ENCODE measurements at places on chromosomes 2 and 18.
A peak's percentile ranks its signal among the peaks of the same experiment; 100 is the strongest.

- H3K4me3 ChIP-seq = no peak overlapping the region
- DNase-seq = no peak
- H3K36me3 ChIP-seq = no peaks in the 10 kb centered on the region
- H3K27ac ChIP-seq = no peak overlapping the region
Measured at GRCh38 chr2:25362434-25363145, 20.9 kb upstream of the DNMT3A start.

- H3K27me3 ChIP-seq = no peaks in the 10 kb centered on the region
- H3K27ac ChIP-seq = no peak overlapping the region
- DNase-seq = no peak
- H3K4me3 ChIP-seq = no peak overlapping the region
- H3K36me3 ChIP-seq = no peaks in the 10 kb centered on the region
- no peaks in the 10 kb centered on the region for H3K4me1 ChIP-seq
Measured at GRCh38 chr18:69177702-69178101, 223.0 kb upstream of the DOK6 start.

GRCh38 chr2:150464270-150464669 is 23.2 kb downstream of the RND3 start:
- DNase-seq = no peak
- no peaks in the 10 kb centered on the region for H3K4me1 ChIP-seq
- no peaks in the 10 kb centered on the region for H3K36me3 ChIP-seq
- H3K27ac ChIP-seq = no peak overlapping the region
- H3K4me3 ChIP-seq = no peak overlapping the region

GRCh38 chr2:200091126-200091525 is 135.7 kb downstream of the MAIP1 start:
- peaks cover 14% of the 10 kb centered on the region for H3K4me1 ChIP-seq
- peaks cover 3% of the 10 kb centered on the region for H3K27me3 ChIP-seq
- H3K27ac ChIP-seq = no peak overlapping the region
- no peaks in the 10 kb centered on the region for H3K36me3 ChIP-seq
- DNase-seq = no peak
- H3K4me3 ChIP-seq = no peak overlapping the region

GRCh38 chr2:190219186-190219585 is 100.4 kb downstream of the HIBCH start:
- no peak overlapping the region for H3K27ac ChIP-seq
- peaks cover 17% of the 10 kb centered on the region for H3K4me1 ChIP-seq
- DNase-seq = no peak
- H3K36me3 ChIP-seq = peaks cover 13% of the 10 kb centered on the region
- no peak overlapping the region for H3K4me3 ChIP-seq

- H3K27ac ChIP-seq = no peak overlapping the region
- H3K27me3 ChIP-seq = no peaks in the 10 kb centered on the region
- peaks cover 65% of the 10 kb centered on the region for H3K36me3 ChIP-seq
- no peak for DNase-seq
Measured at GRCh38 chr2:75703589-75704287, 7.0 kb downstream of the GCFC2 start.

DNA sequence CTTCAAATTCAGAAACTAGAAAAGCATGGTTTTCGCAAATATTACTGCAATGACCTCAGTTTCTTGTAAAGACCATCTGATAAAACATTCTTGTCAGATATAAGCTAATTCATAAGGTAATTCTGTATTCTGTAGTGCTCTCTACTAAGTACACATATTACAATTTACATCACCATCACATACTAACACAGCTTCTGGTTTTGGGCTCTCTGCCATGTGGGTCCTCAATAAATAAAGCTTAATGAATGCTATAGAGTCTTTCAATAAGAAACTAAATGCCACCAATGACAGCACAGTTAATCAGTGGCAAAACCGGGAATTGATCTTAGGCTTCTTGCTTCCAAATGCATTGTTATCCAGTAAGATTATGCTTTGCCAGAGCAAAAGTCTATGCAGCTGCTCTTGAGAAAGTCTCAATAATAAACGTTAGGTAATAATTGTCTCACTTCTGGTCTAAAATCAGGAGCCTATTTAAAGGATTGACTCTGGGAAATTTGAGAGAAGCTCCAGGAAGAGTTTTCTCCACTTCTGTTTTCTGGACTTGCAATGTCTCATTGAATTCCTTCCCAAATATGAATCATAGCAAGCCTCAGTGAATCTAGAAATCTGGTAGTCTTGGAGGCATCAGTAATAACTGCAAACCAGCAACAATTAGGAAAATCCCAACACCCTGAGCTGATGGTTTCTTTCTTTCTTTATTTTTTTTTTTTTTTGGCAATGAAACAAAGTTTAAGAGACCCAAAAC is 67.9 kb upstream of the RAPGEF4 start:
- no peaks in the 10 kb centered on the region for H3K27me3 ChIP-seq
- no peak overlapping the region for H3K4me3 ChIP-seq
- H3K27ac ChIP-seq = no peak overlapping the region
- no peaks in the 10 kb centered on the region for H3K4me1 ChIP-seq

- no peaks in the 10 kb centered on the region for H3K4me1 ChIP-seq
- no peak overlapping the region for H3K4me3 ChIP-seq
- DNase-seq = no peak
- no peaks in the 10 kb centered on the region for H3K36me3 ChIP-seq
- no peak overlapping the region for H3K27ac ChIP-seq
- H3K27me3 ChIP-seq = no peaks in the 10 kb centered on the region
Measured at GRCh38 chr2:50763776-50764175, 268.2 kb downstream of the NRXN1 start.

GRCh38 chr18:48825101-48825745 is 125.5 kb downstream of the SMAD7 start:
- H3K4me3 ChIP-seq = no peak overlapping the region
- no peak overlapping the region for H3K27ac ChIP-seq
- no peak for DNase-seq
- H3K36me3 ChIP-seq = no peaks in the 10 kb centered on the region
- peaks cover 27% of the 10 kb centered on the region for H3K4me1 ChIP-seq

- peaks cover 8% of the 10 kb centered on the region for H3K4me1 ChIP-seq
- peaks cover 13% of the 10 kb centered on the region for H3K27me3 ChIP-seq
- no peak overlapping the region for H3K4me3 ChIP-seq
- DNase-seq = no peak
Measured at GRCh38 chr2:121004359-121004758, 268.7 kb downstream of the GLI2 start.

GRCh38 chr2:77566582-77566981 is 44.4 kb upstream of the LRRTM4 start:
- DNase-seq = no peak
- no peaks in the 10 kb centered on the region for H3K4me1 ChIP-seq
- no peak overlapping the region for H3K27ac ChIP-seq

- DNase-seq = no peak
- no peaks in the 10 kb centered on the region for H3K4me1 ChIP-seq
- H3K27me3 ChIP-seq = peaks cover 1% of the 10 kb centered on the region
- H3K27ac ChIP-seq = no peak overlapping the region
- no peaks in the 10 kb centered on the region for H3K36me3 ChIP-seq
Measured at GRCh38 chr2:195563857-195564512, 93.0 kb upstream of the SLC39A10 start.

DNA sequence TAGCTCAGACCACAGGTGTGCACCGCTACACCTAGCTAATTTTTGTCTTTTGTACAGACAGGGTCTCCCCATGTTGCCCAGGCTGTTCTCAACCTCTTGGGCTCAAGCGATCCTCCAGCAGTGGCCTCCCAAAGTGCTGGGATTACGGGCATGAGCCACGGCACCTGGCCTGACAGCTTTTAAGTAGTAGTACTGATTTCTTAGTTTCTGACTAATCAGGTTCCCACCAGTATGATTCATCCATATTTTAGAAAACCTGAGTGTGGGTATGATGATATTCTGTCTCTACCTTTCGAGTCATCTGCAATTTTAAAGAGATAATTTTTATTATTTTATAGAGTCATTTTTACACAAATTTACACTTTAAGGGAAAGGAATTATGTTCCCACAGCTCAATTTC is 46.4 kb upstream of the GULP1 start:
- no peak overlapping the region for H3K27ac ChIP-seq
- no peak overlapping the region for H3K4me3 ChIP-seq
- no peaks in the 10 kb centered on the region for H3K36me3 ChIP-seq
- H3K4me1 ChIP-seq = peaks cover 3% of the 10 kb centered on the region

DNA sequence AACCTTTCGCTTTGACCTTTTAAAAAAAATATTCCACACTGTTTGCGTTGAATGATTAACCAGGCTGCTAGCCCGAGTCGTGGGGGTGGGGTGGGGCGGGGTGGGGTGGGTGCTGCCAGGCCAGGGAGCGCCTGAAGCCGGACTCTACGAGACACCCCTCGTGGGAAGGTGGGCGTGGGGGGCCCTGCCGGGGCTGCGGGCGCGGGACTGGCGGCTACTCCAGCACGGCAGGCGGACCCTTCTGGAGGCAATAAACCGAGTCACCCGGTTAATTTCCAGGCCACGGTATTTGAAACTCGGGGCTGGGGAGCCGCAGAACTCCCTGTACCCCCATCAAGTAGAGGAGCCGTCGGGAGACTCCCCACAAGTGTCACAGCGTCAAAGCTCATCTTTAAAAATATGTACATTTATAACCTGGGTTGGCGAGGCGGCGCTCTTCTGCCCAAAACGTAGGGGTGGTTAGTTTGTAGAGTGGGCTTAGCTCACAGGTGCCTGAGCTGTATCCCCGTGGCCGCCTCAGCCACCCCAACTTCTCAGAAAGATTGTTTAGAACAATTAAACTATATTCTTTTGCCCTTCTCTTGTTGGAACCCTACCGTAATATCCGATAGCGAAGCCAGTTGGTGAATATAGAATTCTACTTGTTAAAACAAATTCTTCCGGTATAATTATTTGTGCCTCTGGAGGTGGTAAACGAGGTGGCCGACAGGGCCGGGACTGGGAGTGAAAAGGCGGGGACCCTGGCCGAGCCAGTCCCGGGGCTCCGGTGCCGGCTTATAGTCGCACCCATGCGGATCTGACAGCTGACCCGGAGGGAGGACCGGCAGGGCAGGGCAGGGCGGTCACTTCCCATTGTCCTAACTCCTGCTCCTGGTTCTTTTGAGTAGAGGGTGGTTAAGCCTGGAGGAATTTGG is 1.4 kb downstream of the B3GNT2 start:
- no peaks in the 10 kb centered on the region for H3K36me3 ChIP-seq
- H3K27ac ChIP-seq = no peak overlapping the region
- peak; percentile 62 for DNase-seq
- peaks cover 18% of the 10 kb centered on the region for H3K4me1 ChIP-seq
- peak overlapping the region; percentile 91 for H3K4me3 ChIP-seq

DNA sequence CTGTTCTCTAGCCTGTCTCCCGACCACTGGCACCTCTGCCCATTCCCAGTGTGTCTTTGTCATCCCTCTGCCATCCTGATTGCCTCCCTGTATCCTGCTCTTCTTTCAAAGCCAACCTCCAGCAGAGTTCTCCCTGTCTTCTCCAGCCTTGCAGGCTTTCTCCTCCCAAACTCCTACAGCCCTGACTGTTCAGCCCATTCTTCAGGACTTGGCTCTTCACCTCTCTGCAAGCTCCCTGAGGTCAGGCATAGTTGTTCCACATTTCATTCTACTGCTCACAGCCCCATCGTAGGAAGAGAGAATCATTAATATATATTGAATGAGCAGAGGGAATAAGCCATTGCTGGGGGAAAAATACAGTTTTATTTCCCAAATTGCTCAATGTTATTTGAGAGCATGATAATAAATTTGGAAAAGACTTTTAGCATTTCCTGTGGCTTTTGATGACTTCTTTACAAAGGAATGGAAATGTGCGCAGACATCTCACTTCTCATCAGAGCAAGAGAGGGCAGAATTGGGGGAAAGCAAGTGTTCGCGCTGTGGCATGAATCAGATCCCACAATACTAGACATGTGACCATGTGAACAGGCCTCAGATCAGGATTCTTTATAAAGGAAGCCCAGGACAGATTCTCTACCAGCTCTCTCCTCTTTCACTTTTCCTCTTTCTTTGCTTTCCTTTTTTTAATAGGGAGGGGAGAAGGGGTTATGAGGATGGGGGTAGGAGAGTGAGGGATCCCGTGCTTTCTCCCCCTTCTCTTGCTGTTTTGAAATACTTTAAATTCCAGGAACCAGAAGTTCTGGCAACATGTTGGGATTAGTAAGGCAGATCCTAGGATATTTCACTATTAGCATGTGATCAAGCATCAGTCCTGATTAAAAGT is 37.4 kb downstream of the EPAS1 start:
- no peaks in the 10 kb centered on the region for H3K27me3 ChIP-seq
- H3K4me3 ChIP-seq = peak overlapping the region; percentile 47
- no peak for DNase-seq
- no peaks in the 10 kb centered on the region for H3K36me3 ChIP-seq

- H3K4me1 ChIP-seq = no peaks in the 10 kb centered on the region
- no peaks in the 10 kb centered on the region for H3K36me3 ChIP-seq
- no peaks in the 10 kb centered on the region for H3K27me3 ChIP-seq
- no peak overlapping the region for H3K27ac ChIP-seq
- H3K4me3 ChIP-seq = no peak overlapping the region
Measured at GRCh38 chr2:172977270-172978062, 98.2 kb upstream of the MAP3K20 start.

DNA sequence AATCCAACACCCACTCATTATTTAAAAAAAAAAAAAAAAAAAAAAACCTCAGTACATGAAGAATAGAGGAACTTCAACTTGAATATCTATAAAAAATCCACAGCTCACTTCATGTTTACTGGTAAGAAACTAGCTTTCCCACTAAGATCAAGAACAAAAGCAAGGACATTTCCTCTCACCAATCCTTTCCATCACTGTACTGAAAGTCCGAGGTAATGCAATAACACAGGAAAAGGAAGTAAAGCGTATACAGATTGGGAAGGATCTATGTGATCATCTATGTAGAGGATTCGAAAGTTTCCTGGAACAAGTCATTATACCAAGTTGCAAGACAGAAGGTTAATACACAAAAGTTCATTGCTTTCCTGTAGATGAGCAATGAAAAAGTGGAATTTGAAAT is 63.2 kb downstream of the ROCK2 start:
- no peaks in the 10 kb centered on the region for H3K4me1 ChIP-seq
- H3K36me3 ChIP-seq = peaks cover 10% of the 10 kb centered on the region
- no peaks in the 10 kb centered on the region for H3K27me3 ChIP-seq

DNA sequence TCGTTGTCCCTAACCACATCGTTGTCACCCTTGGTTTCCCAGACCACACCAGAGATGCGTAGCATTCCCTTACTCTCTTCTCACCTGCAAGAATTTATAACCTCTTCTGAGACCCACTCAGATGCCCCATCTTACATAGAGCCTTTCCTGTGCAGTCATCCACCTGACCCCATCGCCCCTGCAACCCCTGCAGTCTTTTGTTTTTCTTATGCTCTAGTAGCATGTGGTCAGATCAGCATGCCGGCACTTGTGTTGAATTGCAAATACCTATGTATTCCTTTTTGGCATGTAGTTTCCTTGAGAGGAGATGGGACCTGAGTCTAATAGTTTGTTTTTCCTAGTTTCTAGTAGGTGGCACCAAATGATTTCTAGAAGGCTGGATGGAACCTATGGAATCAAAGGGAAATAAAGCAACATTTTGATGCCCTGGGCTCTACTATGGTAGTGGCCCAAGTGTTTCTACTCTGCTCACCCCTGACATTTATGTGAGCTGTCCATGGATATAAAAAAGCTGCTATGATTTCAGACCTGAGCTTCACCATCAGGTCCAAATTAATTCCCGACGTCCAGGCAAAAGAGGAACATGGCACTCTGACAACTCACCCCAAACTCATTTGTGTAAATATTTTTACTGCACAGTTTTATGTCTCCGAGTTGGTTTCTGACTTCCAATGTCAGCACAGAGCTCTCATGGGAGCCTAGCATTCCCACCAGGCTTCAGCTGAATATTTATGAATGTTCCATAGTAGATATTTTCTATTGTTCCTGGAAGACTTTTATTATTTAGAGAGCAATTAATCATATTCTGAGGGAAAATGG is 143.6 kb downstream of the RNF144A start:
- H3K27ac ChIP-seq = no peak overlapping the region
- H3K36me3 ChIP-seq = no peaks in the 10 kb centered on the region
- DNase-seq = no peak
- H3K4me1 ChIP-seq = peaks cover 10% of the 10 kb centered on the region
- H3K4me3 ChIP-seq = no peak overlapping the region

GRCh38 chr2:53874401-53874950 is 14.7 kb upstream of the GPR75 start:
- H3K27ac ChIP-seq = no peak overlapping the region
- peaks cover 11% of the 10 kb centered on the region for H3K36me3 ChIP-seq
- H3K4me1 ChIP-seq = no peaks in the 10 kb centered on the region
- no peaks in the 10 kb centered on the region for H3K27me3 ChIP-seq
- no peak for DNase-seq

Data from H1 (cell line).